ENCODE measurements at places on chromosomes 2 and 18.

DNA sequence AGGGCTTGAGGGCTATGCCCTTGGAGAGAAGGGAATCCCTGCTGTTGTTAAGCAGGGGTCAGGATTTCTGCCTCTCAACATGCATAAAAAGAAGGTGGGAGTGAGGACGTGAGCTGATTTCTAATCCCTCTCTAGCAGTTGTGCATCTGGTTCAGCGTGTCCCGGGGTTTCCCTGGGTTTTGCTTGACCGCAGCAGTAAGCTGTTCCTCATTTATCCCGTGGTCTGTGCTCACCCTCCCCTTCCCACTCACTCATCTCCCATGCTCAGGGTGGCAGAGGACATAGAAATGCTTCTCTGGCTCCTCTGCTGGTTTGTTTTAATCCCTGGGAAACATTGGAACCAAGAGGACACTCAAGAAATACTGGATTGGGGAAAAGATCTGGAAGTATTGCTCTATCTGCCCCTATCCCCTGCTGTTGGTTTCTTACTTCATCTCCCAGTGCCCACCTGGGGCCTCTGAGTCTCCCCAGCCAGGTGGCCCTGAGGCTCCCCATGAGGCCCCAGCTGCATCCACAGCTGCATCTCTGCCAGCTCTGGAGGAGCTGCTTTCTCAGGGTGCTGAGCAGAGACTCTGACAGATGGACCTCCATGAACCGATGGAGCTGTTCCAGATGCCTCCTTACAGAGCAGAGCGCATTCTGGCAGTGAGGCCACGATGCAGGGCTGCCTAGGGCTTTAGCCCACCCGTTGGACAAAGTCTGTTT, 36.1 kb downstream of the TET3 start:
- DNase-seq = peak; percentile 89

DNA sequence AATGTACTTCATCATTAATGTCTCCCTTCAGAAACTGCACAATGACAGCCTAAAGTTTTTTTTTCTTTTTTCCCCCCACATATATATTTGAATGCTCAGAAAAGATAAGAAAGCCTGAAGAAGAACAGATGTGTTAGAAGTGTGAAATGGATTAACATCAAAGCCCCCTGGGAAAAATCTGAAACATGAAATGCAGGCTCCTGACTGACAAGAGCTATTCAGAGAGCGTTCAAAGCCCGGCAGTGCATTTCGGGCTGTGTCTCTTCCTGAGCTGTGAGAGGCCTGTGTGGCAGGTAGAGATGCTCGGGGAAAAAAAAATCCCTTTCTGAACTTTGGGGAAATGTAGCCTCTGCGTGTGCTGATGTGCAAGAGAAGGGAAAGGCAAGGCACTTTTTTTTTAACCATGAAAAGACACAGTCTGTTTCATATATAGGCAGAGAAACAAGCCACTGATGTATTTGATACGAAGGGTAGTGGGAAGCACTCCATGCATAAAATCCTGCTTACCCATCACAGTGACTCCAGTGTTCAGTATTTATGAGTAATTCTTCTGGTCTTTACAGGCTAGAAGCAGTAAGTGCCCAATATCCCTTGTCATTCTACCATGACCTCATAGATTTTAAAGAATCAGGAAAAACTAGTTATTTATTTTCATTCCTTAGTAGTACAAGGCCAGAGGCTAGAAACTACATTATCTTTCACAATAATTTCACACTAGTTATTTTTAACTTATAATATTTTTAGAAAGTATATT, 1574.2 kb upstream of the PIK3C3 start:
- no peak for DNase-seq

GRCh38 chr2:54535599-54536195, 79.6 kb downstream of the SPTBN1 start:
- no peak for DNase-seq

DNA sequence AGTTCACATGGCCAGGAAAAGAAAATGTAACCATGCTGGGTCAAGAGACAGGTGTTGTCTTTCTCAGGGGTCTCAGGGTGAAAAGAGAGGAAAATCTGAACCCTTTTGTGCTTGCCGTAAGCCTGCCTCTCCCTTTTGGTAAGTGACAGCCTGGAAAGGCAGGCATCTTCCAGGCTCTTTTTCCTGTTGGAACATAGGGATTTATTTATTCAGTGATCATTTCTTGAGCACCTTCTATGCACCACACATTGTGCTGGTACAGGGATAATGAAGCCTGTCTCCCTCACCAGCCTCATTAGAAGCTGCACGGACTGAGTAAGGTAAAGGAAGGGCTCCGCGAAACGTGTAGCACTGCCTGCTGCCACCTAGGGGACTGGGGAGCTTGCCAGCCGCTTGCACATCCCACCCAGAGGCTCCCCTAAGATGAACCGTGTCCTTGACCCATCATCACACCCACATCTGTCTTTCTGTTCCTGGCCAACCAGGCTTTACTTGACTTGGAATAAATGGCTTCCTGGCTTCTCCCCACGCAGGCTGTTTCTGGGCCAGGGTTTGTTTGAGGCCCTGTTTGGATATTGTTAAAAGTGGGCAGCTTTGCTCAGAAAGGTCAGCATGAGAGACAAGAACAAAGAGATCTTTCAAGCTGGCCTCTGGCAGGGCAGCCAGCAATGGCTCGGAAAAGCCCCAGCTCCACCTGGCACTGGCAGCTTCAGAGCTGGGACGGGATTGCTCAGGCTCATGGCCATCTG, 73.3 kb upstream of the MCFD2 start:
- DNase-seq = peak; percentile 81

GRCh38 chr2:118843483-118844132, 3.8 kb downstream of the EN1 start:
- DNase-seq = no peak

- no peak for DNase-seq
Measured at GRCh38 chr2:158969162-158969714, 798 bp downstream of the TANC1 start.

DNA sequence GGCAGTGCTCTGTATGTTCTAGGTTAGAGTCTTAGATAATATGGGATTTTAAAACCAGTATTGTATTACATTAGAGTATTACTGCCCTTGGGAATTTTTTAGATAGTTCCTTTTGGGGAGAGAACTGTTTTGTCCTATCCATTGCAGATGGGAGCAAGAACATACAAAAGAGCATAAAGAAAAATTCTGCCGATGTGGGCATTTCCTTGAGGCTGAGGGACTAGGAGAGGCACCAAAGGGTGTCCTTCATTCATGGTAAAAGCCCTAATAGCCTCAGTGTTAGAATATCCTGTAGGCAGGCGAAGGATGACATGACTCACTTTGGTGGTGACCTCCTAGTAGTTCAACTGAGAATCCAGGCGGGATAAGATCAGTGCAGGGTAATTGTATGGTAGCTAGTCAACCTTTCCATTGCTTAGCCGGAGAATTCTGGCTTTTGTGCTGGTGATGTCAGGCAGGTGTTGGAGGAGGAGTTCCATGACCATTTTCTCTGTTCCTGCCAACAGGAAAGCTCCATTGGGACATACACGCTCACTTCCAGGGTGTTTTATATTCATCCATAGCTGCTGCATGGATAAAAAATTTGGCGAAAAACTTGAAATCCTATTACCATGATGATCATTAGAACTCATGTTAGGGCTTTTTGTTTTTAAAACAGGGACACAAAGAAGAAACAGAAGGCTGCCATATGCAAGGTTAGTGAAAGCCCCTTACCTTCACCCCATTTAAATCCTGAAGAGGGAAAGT, 28.1 kb downstream of the EPAS1 start:
- DNase-seq = no peak

DNA sequence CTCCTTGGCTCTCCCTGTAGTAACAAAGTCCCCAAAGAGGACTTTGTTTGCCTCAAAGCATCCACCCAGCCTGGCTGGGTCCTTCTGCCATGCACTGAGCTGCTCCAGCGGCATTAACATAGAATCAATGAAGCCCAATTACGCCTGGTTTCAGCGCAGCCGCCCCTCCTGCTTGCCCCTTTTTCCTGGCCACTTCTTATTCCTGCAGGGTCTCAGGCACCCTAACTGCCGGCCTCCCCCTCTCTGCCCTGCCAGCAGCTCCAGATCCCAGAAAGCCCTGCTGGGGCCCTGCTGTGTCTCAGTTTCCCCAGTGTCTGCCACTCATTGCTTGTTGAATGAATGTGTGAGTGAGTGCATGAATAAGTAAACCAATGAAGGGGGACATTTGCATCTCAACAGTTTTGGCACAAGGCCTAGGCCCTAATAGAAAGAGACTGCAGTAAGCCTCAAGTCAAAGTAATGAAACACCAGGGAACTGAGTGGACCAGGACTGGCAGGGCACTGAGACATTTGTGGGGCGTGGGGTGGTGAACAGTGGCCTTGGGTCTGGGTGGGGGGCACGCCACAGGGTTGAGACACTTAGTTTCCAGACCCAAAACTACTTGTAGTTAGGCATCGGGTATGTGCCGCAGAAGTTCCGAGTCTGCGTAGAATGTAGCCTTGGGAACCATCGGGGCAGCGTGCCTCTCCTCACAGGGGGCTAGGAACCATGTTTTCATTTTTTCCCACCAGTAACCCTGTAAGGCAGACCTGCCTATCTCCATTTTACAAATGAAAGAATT, 60.6 kb downstream of the SMAD7 start:
- no peak for DNase-seq

- peak; percentile 91 for DNase-seq
Measured at GRCh38 chr2:70948337-70949003, 12.8 kb downstream of the ATP6V1B1 start.

DNA sequence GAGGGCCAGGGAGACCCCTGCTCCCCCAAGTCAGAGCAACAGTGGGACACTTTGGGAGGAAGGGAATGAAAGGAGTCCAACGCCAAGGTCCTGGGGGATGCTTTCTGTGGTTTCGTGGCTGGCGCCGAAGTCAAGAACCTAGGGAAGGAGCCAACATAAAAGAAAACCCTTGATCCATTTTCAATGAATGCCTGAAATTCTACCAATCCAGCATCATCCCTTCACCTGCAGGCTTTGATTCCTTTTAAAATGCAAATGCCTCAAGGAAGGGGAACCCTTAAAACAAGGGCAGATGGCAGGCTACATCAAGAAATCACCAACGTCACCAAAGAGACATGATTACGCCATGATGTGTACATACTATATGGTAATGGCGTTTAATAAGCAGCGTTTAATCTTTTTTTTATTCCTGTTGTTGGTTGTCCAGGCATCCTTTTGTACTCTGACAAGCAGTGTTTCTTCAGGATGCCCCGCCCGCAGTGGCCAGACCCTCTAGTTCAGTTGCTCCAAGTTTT, 123.3 kb upstream of the SLC1A4 start:
- no peak for DNase-seq

- DNase-seq = peak; percentile 26
Measured at GRCh38 chr2:211035548-211036185, 479.3 kb downstream of the CPS1 start.

GRCh38 chr2:120863661-120864320, 128.1 kb downstream of the GLI2 start:
- DNase-seq = no peak

- DNase-seq = no peak
Measured at GRCh38 chr18:62289047-62289446, 36.1 kb upstream of the TNFRSF11A start.

DNA sequence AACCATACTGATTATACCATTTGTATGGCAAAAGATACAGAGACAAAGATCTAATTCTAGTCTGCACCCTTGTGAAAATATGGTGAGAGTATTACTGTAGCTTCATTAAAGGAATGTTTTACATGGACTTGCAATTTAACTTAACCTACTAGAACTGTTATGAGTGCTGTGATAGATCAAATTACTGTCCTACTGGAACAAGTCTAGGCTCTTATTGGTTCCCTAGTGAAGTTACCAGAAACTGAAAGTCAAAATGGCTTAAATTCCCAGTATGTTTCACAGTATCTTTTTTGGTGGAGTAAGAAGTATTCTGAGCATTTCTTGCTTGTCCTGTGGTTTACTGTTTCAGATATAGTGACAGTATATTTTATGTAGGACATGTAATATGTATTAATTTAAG, 3.8 kb upstream of the TBR1 start:
- no peak for DNase-seq

GRCh38 chr18:8319798-8320489, 289.3 kb upstream of the RAB12 start:
- DNase-seq = no peak

DNA sequence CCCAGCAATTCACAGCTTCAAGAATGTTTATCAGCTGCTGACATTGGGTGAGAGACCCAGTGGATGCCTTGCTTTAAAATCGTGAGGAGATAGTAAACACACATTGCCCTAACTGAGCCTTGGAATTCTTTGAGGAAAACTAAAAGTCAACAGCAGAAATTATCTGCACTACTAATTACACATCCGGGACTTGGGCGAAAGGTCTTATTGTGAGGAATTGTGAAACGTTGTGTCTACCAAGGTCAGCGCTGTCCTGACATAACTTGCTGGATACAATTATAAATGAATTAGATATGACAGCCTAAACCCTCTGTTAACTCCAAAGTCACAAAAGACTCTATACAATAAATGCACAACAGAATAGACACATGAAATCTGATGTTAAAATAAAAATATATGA, 121.4 kb downstream of the ST6GAL2 start:
- no peak for DNase-seq

- peak; percentile 85 for DNase-seq
Measured at GRCh38 chr18:47756364-47757016, 174.0 kb downstream of the SMAD2 start.

DNA sequence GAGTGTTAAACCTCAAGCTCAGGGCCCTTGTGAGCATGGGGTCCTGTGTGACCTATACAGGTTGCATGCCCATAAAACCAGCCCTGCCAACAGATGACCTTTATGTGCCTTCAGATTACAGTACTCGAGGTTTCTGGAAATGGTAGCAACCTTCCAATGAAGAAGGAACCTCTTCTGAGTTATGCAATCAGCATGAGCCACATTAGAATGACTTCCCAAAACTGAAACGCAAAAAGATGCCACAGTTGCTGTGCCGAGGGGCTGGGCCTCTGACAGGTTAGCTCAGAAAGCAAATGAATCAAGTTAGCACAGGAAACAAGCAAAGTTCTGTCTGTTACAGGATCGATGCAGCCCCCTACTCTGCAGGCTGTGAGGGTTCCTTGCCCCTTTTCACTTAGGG, 37.7 kb downstream of the TGFA start:
- no peak for DNase-seq

- peak; percentile 69 for DNase-seq
Measured at GRCh38 chr2:88187038-88187676, 17.0 kb downstream of the THNSL2 start.

GRCh38 chr2:112140205-112140802, 2.1 kb downstream of the FBLN7 start:
- DNase-seq = no peak

GRCh38 chr18:40878371-40878770, 1076.7 kb upstream of the PIK3C3 start:
- no peak for DNase-seq

DNA sequence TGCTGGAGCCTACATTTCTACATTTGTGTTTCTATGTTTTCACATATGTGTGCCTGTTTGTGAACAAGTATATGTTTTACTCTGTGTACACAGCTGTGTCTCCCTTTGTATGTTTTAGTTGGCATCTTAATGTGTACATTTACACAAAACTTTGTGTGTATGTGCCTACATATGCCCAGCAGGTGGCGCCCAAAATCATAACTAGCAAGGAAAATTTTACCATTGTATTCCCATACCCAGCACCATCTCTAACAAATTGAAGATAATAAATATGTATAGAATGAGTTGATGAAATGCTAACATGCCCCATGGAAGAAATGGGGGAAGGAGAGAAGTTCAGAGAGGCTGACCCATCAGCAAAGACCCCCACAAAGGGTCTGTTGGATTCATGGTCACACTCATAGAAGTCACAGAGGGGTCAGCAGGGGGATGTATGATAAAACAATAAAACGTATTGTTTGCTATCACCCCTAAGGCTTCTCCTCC, 48.1 kb downstream of the PKDCC start:
- peak; percentile 77 for DNase-seq

GRCh38 chr2:174796319-174796771, 32.1 kb upstream of the CHRNA1 start:
- no peak for DNase-seq
